ENCODE measurements at places on chromosomes 11 and 22.

- DNase-seq, result no peak
Measured at GRCh38 chr22:47445716-47446290, 683.4 kb downstream of the TBC1D22A start.

DNA sequence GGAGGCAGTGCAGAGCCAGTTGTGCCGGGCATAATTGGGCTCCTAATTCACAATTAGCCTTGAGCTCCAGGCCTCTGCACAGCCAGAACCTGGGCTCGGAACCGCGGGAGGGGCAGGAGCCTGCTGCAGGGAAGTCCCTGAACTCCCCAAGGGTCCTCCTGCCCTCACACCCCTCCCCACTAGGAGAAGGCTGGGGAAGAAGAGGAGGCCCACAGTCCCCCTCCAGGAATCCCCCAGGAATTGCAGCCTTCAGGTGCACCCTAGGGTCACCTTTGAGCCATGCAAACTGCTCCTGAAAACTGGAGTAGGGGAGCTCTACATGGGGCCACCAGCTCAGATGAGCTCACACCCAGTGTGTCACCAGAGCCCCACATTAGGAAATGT lies 93.8 kb upstream of the LMO1 start:
- DNase-seq, result no peak

GRCh38 chr11:45902452-45903380 lies 4.4 kb downstream of the FREY1 start:
- DNase-seq, result no peak

DNA sequence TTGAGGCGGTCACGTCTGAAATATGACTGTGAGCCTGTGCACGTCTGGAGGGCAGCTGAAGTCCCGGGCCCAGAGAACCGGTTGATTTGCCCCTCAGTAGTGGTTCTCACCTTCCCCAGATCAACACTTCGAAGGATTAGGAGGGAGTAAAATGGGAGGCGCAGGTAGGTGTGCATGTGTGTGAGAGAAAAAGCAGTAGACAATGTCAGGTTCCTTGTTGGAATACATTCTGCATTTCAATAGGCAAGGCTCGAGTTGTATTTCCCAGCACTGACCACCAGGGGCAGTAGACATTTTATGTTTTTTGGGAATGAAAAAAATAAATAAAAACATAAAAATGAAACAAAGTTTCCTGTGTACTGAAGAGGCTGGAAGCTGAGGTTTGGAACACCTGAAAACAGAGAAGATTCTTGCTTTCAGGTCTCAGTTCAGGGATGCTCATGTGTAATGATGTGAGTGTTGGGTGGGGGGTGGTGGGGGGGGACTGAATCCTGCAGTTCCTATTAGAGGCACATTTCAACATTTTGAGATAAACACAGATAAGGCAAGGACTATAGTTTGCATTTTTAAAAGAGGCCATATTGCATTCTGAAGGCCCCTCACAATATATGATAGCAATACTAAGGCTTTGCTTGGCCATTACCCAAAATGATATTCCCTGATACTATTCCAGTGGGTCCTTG lies 333.9 kb downstream of the CADM1 start:
- no peak for DNase-seq

- DNase-seq, result no peak
Measured at GRCh38 chr11:34986883-34987520, 70.6 kb downstream of the PDHX start.

DNA sequence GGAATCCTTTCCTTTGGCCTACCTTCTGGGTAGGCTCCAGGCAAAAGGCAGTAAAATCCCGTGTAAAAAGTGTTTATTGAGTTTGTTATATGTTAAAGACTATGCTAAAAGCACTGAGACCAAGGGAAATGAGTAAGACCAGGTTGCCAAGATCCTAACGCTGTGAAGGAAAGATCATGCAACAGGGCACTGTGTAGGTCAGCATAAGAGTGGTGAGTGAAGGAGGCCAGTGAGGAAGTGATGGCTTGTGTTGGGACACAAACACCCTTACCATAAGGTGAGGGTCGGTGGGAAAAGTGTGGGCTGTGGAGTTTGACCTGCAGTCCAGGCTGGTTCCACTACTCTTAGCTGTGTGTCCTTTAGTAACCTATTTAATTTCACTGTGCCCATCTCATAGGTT lies 202.1 kb downstream of the DBX1 start:
- DNase-seq, result no peak

DNA sequence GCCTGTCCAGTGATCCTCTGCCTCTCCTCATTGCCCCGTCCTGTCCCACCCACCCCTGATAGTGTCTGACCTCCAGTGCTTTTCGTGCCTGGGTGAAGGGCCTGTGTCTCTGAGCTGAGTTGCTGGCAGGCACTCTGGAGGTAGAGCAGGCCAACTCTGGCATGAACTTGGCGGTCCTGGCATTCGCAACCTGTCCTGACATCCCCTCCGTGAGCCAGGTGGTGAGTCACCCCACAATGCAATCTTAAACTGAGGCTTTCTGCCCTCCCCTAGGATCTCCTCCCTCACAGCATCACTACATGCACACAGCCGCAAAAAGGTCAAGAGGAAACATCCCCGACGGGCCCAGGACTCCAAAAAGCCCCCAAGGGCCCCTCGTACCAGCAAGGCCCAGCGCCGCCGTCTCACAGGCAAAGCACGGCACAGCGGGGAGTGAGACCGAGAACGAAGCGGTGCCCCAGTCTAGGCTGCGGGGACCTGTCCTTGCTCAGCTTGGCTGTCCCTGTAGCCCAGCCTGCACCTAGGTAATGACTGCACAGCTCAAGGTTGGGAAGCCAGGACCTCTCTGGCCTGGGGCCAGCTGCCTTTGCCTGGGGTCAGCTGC lies 4.9 kb downstream of the NOL12 start:
- DNase-seq, result no peak

- DNase-seq, result no peak
Measured at GRCh38 chr11:16936643-16937042, 77.6 kb downstream of the PLEKHA7 start.

GRCh38 chr11:12008790-12009616 lies 577 bp upstream of the DKK3 start:
- no peak for DNase-seq

GRCh38 chr11:83744620-83745192 lies 458.5 kb upstream of the CCDC90B start:
- no peak for DNase-seq

DNA sequence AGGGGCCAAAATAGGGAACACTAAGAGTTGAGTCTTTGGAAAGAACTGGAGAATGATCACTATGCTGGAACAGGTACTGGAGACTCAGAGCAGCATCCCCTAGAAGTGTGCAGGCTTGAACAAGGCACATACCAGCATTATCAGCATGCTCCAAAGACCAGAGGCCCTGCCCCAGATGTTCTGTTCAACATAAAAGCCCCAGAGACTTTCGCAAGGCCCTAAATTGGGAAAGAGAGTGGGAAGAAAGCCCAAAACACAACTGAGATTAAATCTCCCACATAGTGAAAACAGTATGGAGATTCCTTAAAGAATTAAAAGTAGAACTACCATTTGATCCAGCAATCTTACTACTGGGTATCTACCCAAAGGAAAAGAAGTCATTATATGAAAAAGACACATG lies 9.4 kb downstream of the CNGA4 start:
- DNase-seq, result no peak

- no peak for DNase-seq
Measured at GRCh38 chr11:117538263-117539135, 210.8 kb downstream of the CEP164 start.

GRCh38 chr22:21758091-21758864 lies 22.7 kb upstream of the YPEL1 start:
- no peak for DNase-seq

DNA sequence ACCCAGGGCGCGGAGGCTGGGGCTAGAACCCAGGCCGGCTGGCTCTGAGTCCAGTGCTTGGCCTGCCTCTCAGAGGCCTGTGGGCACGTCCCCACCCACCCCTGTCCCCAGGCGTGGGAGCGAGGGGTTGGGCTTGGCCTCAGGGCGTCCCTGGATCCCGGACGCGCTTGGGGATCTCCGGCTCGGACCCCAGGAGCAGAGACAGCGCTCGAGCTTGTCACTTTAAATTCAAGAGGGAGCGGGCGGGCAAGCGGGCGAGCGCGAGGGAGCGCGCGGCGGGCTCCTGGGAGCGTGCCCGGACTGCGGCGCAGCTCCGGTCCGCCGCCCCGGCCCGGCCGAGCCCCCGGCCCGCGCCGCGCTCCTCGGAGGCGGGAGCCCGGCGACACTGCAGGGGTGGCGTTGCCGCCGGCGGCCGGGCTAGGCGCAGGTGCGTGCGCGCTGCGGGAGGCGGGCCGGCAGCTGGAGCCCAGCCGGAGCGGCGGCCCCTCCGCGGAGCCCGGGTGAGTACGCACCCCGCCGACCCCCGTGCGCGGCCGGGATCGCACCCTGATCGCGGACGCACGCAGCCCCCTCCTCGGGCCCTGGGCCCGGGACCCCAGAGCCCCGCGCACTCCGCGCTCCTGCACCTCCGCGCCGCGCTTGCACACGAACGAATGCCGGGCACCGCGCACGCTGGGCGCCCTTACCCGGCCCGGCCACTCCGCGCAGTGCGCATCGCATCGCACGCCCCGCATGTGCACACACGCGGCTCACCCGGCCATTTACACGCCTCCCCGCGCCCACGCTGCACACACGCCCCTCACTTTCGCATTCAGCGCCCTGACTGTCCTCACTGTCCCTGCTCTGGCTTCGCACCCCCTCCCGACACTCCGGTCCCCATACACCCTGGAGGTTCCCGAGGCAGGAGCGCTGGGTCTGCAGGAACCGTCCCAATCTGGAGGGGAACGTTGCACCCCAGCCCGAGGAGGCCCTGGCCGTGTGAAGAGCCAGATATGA lies at the start of gene SYT12:
TSS of gene SYT12 (plus strand) at position 174 of the 996 bp plus-strand sequence. CDS start 7,011 bp downstream, outside the sequence.
- no peak for DNase-seq

DNA sequence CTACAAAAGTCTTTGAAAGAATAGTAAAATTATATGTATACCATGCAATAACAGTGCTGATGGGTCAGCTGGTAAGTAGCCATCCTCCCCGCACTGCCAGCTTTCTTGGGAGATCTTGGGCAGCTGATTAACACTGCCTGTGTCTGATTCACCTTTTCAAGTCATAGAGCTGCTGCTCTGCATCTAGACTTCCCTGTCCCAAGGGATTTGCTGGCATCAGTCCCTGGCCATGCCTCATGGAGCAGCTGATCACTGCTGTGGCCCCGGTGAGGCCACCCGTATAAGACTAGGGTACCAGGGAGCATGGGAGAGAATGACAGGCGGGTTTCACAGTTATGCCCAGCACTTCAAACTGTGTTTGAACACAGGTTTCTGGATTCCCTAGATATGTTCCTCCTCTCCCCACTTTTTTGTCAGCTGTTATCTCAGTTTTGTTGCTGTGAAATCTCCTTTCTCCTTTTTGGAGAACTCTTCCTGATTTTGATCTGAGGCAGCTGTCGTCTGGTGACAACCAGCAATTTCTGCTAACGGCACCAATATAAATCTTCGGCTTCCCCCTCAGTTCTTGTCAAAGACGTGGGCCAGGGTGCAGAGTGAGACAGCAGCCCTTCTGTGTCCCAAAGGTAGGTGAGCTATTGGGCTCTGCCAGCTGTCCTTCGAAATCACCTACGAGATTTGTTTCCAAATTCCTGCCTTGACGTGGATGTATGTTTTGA lies 438.9 kb downstream of the NTM start:
- no peak for DNase-seq
